ENCODE measurements at places on chromosomes 13 and 19.

GRCh38 chr13:85650613-85651012 is 148.6 kb downstream of the SLITRK6 start:
- H3K4me3 ChIP-seq, result no peak overlapping the region
- no peak for DNase-seq
- no peaks in the 10 kb centered on the region for H3K4me1 ChIP-seq

DNA sequence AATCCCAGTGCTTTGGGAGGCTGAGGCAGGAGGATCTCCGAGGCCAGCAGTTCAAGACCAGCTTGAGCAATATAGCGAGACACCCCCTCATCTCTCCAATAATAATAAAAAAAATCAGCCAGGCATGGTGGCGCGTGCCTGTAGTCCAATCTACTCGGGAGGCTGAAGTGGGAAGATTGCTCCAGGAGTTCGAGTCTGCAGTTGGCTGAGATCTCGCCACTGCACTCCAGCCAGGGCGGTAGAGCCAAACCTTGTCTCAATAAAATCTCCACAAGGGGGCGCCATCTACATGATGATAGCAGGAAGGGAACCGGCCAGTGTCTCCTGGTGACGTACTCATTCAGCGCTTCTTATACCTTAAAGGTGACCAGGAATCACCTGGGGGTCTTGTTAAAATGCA is 13.6 kb upstream of the C5AR1 start:
- DNase-seq, result peak; percentile 71
- H3K4me1 ChIP-seq, result no peaks in the 10 kb centered on the region
- H3K4me3 ChIP-seq, result no peak overlapping the region
- H3K27ac ChIP-seq, result no peak overlapping the region
- H3K27me3 ChIP-seq, result no peaks in the 10 kb centered on the region

DNA sequence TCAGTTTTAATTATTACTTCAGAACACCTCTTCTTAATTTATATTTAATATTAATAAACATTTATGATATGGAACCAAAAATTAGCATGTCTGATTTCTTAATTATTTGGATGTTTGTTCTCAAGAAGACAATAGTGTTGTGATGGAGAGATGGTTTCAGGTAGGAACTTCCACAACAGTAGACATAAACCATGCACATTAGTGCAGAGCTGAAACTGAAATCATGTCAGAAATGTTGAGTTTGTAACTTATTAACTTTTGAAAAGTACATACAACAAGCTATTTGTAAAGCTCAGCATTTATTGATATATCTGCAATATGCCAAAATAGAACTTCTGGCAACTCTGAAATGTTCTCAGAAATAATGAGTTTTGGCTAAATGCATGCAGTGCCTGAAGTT is 11.8 kb upstream of the EDNRB start:
- DNase-seq, result no peak
- peaks cover 6% of the 10 kb centered on the region for H3K4me1 ChIP-seq
- H3K36me3 ChIP-seq, result no peaks in the 10 kb centered on the region
- no peaks in the 10 kb centered on the region for H3K27me3 ChIP-seq
- no peak overlapping the region for H3K27ac ChIP-seq

GRCh38 chr19:534088-534487 is 2.5 kb downstream of the CDC34 start:
- no peaks in the 10 kb centered on the region for H3K4me1 ChIP-seq
- H3K27me3 ChIP-seq, result no peaks in the 10 kb centered on the region
- H3K27ac ChIP-seq, result no peak overlapping the region

- H3K27me3 ChIP-seq, result no peaks in the 10 kb centered on the region
- H3K4me3 ChIP-seq, result no peak overlapping the region
- peaks cover 8% of the 10 kb centered on the region for H3K4me1 ChIP-seq
- peak; percentile 34 for DNase-seq
Measured at GRCh38 chr13:44412346-44412935, 38.8 kb downstream of the SERP2 start.

- peaks cover 93% of the 10 kb centered on the region for H3K27me3 ChIP-seq
- H3K4me3 ChIP-seq, result no peak within 1 kb of the TSS
- no peaks in the 10 kb centered on the region for H3K4me1 ChIP-seq
- peak; percentile 57 for DNase-seq
Measured at GRCh38 chr13:78603240-78603957, at the start of gene POU4F1. TSS of gene POU4F1 (minus strand) at chr13:78603552. CDS start at chr13:78603326, 226 bp downstream.

DNA sequence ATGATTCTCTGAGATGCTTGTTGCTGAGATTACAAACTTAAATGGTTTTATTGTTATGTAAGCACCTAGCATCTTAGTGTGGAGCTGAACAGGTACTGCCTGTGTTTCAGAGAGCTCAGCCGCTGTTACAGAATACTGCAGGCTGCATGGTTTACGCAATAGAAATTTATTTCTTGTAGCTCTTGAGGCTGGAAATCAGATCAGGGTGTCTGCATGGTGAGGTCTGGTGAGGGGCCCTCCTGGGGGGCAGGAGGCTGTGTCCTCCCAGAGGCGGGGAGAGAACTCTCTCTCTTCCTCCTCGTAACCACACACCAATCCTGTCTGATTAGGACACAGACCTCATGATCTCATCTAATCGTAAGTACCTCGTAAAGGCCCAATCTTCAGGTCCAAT is 13.1 kb downstream of the ATP11A start:
- H3K27ac ChIP-seq, result no peak overlapping the region
- no peaks in the 10 kb centered on the region for H3K27me3 ChIP-seq
- peaks cover 6% of the 10 kb centered on the region for H3K4me1 ChIP-seq

DNA sequence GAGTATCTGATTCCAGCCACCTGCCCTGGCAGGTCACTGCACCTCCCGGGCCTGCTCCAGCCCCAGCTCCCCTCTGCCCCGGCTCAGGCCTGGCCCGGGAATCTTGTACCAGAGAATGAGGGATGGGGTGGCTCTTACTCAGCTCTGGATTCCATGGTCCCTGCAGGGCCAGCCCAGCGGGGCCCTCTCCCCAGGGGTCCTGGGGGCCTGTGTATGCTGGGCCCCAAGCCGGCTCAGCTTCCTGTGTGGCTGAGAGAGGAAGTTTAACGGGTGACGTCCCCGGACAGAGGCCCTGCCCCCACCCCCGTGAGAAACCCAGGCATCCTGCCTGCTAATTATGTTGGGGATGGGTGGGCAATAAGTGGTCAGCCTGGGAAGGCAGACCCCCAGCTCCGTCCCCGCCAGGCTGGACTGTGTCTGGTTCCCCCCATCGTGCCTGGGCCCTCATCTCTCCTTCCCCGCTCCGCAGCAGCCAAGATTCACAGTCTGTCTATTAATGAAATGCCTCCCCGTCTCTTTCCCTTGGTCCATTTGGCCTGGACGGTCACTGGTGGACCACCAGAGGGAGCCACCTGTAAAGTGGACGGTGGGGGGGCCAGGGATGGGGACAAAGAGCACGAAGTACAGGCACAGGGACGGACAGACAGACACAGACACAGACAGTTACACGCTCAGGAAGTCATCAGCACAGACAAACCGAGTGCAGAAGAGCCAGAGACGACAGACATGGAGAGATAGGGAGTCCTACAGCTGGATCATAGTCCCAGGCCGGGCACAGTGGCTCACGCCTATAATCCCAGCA is at the start of gene DENND1C:
TSS of gene DENND1C (minus strand) at position 247 of the 802 bp plus-strand sequence. CDS start at position 155, 92 bp downstream.
- no peaks in the 10 kb centered on the region for H3K36me3 ChIP-seq
- no peak within 1 kb of the TSS for H3K27ac ChIP-seq
- H3K4me3 ChIP-seq, result no peak within 1 kb of the TSS
- H3K27me3 ChIP-seq, result no peaks in the 10 kb centered on the region
- no peaks in the 10 kb centered on the region for H3K4me1 ChIP-seq
- no peak for DNase-seq

DNA sequence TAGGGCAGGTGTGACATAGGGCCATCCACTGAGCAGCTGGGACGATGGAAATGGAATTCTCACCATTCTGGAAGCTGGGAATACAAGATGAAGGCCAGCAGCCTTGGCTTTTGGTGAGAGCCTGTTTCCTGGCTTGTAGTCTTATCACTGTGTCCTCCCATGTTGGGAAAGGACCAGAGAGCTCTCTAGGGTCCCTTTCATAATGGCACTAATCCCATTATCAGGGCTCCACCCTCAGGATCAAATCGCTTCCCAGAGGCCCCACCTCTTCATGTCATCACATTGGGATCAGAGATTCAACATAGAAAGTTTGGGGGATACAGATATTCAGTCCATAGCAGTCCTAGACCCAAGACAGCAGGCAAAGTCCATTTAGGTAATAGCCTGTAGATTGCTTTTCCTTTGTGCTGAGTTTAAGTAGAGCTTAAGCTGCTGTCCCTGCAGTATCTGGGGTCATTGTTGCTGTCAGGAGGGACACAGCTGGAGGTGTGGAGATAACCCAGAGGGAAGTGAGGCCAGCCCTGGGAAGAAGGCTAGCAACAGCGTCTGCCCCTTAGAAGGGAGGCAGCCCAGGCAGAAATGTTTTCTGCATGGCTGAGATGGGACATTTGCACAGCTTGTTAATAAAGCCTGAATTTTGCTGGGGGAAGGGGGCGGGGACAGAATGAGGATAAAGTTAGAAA is 136.5 kb upstream of the GPR12 start:
- no peak overlapping the region for H3K4me3 ChIP-seq
- no peak for DNase-seq
- H3K4me1 ChIP-seq, result no peaks in the 10 kb centered on the region
- H3K27ac ChIP-seq, result no peak overlapping the region
- H3K27me3 ChIP-seq, result no peaks in the 10 kb centered on the region

GRCh38 chr13:42847891-42848663 is 66.7 kb downstream of the FAM216B start:
- DNase-seq, result no peak
- no peak overlapping the region for H3K27ac ChIP-seq
- no peaks in the 10 kb centered on the region for H3K4me1 ChIP-seq
- H3K27me3 ChIP-seq, result no peaks in the 10 kb centered on the region
